ENCODE measurements at places on chromosomes 7 and 10.

DNA sequence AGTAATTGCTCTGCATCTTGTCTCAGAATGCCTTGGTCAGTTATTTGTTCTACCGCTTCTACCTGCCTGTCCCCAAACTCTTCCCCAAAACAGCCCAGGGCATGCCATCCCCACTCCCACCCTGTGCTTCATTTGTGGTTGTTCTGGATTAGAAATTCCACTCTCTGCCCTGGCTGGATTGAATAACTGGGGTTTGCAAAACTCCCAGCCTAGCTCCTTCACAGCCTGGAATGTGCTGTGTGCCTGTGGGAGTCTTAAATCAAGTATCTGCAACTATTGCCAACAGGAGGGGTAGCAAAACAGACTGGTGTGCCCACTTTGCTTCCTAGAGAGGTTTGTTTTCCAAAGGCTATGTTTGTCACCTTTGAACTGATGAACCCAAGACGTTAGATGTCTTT lies 24.2 kb downstream of the TSPAN15 start:
- DNase-seq, result no peak

GRCh38 chr10:129969184-129969910 lies 5.3 kb upstream of the EBF3 start:
- DNase-seq, result peak; percentile 44

DNA sequence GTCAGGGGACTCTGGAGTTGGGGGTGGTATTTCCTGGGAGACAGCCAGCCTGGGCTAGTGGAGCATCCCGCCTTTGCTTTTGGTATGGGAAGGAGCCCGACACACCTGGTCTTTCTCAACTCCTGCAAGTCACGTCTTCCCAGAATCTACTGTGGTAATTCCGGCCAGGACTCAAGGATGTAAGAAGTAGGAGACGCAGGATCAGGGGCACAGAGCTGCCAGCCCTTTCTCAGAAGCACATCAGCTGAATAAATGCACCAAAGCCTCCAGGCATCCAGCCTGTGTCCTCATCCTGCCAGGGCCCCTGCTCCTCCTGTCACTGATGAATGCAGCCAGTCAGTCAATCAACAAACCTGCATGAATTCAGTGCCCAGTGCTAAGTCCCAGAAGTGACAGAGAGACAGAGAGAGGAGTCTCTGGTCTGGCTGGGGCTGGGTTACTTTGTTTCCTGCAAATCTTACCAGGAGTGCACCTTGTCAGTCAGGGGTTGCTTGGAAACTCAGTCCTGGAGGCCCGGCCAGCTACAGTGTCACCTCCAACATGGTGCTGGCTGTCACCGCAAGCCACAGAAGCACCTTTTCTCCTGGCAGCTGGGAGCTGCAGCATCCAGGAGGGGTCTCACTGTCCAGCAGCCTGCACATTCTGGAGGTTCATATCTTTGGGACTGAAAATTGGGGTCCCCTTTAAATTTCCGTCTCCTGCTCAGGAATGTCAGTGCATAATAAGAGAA lies 101.8 kb downstream of the PTPRE start:
- DNase-seq, result no peak

GRCh38 chr10:82914655-82915136 lies 1039.7 kb downstream of the NRG3 start:
- DNase-seq, result no peak

- DNase-seq, result no peak
Observed at GRCh38 chr10:6217611-6218010, 14.9 kb downstream of the PFKFB3 start.

DNA sequence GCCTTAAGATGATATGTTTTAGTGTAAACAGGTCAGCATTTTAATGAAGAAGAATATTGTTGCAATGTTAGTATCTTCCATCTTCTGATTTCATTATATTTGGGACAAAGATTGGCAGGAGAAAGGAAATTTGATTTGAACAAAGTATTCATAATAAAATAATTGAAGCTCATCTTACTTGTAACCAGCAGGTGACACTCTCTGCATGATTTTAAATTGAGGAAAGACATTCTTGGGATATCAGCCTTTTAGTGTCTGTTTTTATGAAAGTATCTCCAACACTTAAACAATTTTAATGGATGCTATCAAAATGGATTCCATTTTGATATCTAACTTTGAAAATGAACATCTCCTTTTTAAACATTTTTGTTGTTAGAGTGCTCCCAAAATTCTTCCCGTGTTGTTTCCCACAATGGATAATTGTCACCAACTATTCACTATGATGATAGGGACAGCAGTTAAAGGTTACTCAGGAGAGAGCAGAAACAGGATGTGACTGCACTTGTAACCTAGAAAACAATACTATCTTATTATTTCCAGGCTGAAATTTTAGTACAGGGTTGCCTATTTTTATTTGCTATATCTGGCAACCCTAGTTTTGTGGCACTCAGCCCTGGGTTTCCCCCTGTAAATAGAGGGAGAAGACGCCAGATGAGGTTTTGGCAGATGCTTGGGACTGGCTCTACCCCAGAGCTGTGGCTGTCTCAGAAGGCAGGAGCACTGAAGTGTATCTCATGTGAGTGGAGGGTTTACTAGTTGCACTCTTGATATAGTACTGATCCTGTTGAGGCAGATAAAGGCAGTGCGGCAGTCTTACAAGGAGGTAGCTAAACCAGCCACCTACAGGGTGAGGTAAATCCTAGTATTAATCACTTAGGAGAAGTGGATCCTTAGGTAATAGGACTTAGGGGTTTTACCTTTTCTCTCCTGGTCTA lies 31.0 kb upstream of the ABCB4 start:
- DNase-seq, result no peak

DNA sequence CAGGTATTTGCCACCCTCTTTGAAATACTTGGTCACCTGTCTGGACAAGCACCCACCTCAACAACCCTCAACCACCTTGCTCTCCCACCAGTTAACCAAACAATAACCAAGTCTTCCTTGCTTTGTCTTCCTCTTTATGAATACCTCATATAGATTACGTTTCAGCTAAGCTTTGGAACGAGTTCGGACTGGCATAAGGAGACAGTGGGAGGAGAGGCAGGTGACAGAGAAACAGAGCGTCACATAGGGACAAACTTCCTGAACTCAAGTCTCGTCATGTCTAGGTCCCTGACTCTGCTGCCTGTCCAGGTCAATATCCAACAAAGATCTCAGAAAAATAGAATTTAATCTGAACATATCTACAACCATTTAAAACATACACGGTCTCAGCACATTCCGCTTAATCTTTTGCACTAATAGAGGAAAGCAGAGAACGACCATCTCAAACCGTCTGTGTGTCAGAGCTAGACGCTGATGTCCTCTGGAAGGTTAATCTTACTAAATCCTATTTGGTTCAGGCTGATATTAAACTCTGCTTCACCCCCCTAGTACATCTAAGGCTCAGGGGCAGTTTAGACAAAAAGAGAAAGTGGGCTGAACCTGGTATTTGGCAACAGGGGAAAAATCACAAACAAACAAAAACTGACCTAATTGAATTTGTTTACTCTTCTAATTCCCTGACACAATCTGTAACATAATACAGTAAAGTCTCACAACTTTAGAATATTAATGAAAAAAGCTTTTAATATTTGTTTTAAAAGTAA lies 26.4 kb upstream of the SVOPL start:
- DNase-seq, result no peak

GRCh38 chr10:31803606-31804351 lies 124.9 kb downstream of the ARHGAP12 start:
- DNase-seq, result no peak

DNA sequence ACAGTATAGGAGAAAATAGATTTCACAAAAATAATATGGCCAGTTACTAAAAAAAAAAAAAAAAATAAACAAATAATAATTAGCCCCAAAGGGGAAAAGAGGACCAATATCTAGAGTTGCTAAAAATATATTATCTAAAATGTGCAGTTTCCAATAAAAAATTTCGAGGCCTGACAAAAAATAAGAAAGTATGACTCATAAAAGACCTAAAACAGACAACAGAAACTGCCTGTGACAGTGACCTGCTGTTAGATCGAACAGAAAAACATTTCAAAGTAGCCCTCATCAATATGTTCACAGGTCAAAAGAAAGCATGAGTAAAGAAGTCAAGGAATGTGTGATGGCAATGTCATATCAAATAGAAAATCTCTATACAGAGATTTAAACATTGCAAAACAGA lies 11.8 kb upstream of the TSPAN12 start:
- DNase-seq, result no peak

- DNase-seq, result no peak
Observed at GRCh38 chr7:45161138-45161537, 3.5 kb downstream of the RAMP3 start.
